NCI-H1105 treated with DMSO at 0.1 percent for 48 hours (cell line): ENCODE measurements at places on chromosomes 3 and 15.
A peak's percentile ranks its signal among the peaks of the same experiment; 100 is the strongest.

DNA sequence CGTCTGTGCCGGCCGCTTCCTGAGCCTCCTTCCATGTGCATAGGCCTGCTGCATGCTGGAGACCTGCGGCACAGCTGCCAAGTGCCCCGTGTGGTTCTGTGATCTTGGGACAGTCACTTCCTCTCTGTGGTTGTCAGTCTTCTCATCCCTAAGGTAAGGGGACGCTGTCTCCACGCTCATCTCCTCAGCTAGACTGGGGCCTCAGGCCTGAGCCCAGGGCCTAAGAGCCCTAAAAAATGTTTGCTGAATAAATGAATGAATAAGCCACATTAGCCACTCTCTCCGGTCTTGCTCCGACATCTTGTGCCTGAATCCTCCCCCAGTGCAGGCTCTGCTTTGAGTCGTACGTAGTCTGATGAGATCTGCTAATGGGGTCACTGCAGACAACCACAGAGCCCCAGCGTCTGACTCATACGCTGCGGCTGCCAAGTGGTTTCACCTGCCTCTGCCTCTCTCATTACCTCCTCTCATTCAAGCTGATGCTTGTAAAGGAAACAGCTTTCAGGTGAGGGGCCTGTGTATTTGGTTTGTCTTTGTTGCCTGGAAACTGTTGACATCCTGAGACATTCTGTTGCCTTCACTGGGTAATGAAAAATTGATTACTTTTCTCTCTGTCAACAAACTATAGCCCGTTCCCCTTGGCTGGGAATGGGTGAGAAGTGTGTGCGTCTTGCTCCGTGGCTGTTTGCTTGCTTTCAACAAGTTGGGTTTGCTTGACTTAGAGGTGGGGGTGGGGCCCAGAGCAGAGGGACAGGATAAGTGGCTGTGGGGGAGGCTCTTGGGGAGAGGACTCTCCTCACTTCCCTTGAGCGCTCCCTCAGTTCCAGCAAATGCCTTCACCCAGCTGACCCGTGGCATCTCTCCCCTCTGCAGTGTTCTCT is 15.9 kb downstream of the RPLP1 start:
- peak; percentile 99 for DNase-seq

GRCh38 chr15:88630798-88631463 is 7.9 kb upstream of the ISG20 start:
- no peak for DNase-seq

DNA sequence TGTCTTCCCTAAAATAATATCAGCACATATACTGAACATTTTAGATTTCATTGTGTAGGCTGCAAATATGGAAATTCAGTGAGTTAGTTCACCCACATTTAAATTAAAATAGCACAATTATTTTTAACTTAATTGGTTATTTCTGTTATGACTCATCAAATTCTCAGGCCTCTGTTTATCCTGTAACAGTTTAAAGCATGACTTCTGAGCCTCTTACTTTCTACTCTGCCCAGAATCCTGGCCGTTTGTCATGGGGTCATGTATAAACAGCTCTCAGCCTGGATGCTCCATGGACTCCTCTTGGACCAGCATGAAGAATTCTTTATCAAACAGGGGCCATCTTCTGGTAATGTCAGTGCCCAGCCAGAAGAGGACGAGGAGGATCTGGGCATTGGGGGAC is 12.2 kb downstream of the TUBGCP4 start:
- DNase-seq: no peak

GRCh38 chr3:37859908-37860199 is 1.8 kb upstream of the CTDSPL start:
- no peak for DNase-seq

DNA sequence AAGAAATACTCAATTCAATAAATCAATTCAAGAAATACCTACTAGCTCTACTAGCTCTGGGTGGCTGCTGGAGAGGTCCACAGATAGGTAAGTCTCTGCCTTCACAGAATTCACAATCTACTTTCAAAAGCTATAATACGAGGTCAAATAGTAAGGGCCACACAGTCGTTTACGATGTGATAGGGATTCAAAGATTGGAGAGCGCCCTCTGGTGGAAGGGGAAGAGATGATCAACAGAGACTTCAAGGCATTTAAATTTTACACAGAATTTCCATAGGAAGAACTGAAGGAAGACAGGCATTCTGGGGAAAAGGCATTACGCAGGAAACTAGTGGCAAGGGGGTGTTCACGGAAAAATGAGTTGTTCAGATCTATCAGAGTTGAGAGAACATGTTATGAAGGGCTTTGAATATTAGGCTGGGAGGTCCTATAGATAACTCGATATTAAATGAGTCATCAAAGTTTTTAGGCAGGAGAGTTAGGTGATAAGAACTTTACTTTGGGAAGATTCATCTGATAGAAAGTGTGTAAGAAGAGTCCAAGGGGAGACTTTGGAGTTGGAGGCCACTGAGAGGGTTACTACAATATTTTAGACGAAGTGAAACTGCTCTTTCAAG is 128.8 kb downstream of the FRMD5 start:
- peak; percentile 39 for DNase-seq
